ENCODE measurements at places on chromosomes 4 and X.

- no peak for DNase-seq
These were observed 203.0 kb upstream of the GPR101 start for GRCh38 chrX:137236837-137237236.

- no peak for DNase-seq
These were observed 67.7 kb upstream of the LRPAP1 start for GRCh38 chr4:3599951-3600350.

- no peak for DNase-seq
These were observed 117.9 kb downstream of the TBC1D19 start for GRCh38 chr4:26701786-26702227.

- DNase-seq: no peak
These were observed 24.8 kb downstream of the EVC2 start for GRCh38 chr4:5683566-5683965.

DNA sequence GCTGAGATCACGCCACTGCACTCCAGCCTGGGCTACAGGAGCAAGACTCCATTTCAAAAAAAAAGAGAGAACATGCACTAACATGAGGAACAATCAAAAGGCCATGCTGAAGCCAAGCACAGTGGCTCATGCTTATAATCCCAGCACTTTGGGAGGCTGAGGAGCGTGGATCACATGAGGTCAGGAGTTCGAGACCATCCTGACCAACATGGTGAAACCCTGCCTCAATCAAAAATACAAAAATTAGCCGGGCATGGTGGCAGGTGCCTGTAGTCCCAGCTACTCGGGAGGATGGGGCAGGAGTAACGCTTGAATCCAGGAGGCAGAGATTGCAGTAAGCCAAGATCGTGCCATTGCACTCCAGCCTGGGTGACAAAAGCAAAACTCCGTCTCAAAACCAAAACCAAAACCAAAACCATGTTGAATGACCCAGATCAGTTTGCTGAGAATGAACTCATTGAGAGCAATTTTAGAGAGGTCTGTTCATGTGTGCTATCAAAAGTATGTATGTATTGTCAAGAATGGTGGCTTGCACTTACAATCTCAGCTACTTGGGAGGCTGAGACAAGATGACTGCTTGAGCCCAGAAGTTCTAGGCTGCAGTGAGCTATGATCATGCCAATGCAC lies 44.8 kb downstream of the PDS5A start:
- DNase-seq: no peak

DNA sequence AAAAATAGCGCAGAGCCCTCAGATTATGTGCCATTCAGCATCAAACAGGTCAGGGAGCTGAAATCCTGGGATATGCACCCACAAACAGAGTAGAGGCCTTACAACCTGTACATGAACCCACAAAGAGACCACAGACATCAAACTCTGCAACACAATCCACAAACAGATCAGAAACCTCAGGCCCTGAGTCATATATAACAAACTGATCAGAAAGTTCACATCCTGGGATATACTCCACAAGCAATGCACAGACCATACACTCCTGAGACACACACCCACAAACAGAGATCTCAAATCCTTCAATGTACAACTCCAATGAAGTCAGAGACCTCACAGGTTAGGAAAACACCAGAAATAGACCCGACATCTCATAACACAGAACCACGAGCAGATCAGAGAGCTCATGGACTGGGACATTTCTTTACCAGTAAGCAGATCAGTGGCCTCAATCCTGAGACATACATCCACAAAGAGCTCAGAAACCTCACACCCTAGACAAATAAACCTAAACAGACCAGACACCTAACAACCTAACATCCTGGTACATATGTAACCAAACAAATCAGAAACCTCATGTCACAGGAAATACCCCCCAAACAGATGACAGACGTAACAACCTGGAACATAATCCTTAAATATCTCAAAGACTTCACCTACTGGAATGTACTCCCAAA lies 24.2 kb downstream of the SUV39H1 start:
- DNase-seq: no peak

- no peak for DNase-seq
These were observed 11.4 kb downstream of the TMSB4X start for GRCh38 chrX:12986164-12986779.

DNA sequence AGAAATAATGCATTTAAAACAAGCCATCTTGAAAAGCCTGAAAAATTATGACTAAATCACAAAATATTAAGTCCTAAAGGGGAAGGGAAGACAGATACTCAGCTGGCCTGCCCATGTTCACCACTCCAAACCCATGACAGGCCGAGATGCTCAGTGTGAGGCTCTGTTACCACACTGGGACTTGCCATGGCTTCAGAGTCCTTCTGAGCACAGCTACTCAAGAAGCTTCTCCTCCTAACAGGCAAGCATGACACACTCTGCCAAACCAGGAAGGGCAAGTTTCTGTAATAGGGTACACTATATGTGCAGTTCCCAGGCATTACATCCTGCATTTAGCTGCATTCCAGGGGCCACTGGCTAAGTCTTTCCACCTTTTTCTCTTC lies 34.0 kb upstream of the CYBB start:
- DNase-seq: no peak

- DNase-seq: no peak
These were observed 220.7 kb upstream of the EMCN start for GRCh38 chr4:100738196-100739165.

GRCh38 chrX:137573324-137574101 lies 7.6 kb downstream of the ZIC3 start:
- peak; percentile 68 for DNase-seq

DNA sequence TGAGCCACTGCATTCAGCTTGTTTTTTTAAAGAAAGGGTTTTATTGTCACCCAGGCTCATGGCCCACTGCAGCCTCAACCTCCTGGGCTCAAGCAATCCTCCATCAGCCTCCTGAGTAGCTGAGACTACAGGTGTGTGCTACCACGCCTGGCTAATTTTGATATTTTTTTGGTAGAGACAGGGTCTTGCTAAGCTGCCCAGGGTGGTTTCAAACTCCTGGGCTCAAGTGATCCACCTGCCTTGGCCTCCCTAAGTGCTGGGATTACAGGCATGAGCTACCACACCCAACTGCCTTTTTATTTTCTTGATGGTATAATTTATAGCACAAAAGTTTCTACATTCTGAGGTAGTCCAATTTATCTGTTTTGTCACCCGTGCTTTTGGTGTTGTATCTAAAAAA lies 38.9 kb downstream of the SAT1 start:
- DNase-seq: no peak

GRCh38 chr4:139297001-139297410 lies 4.3 kb upstream of the NAA15 start:
- no peak for DNase-seq

DNA sequence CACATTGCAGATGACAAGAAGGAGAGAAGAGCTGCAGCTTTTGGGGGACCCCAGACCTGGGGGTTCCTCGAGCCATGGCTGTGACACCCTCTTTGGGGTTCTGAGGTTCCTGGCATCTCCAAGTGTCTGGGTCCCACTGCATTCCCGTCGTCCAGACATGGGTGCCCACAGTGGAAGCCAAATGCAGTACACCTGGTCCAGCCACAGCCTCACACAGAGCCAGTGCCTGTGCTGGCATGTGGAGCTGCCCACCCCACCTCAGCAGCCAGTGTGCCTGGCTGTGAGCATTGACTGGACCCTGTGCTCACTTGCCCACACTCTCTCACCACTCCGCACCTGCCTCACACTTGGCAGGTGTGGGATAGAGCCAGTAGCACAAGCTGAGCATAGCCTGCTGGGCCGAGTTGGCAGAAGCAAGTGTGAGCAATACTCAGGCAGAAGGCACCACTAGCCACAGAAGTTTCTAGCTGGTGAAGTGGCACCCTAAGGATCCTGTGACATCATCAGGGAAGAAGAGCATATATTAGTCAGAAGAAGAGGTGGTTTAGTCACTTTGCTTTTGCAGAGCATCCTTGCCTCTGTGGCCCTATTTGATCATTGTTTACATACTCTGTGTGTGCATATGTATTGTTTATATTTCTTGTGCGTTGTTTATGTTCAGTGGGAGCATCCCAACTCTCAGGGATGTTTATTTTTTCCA lies 65.0 kb upstream of the MAGEB2 start:
- DNase-seq: no peak

DNA sequence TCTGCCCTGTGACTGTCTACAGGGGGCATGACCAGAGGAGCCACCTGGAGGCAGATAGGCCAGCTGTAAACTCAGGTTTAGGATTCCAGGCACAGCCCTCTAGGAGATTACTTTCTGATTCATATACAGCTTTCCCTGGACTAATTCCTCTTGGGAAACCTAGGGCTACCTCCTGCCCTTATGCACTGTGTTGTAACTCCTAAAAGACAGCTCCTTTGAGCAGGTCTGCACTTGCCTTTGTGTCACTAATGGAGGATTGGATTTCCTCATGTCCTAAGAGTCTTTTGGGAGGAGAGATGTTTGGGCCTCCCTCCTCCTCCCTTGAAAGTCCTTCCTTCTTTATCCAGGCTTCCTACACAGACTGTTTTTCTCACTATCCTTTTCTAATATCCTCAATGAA lies 202.0 kb downstream of the PCDH19 start:
- no peak for DNase-seq

DNA sequence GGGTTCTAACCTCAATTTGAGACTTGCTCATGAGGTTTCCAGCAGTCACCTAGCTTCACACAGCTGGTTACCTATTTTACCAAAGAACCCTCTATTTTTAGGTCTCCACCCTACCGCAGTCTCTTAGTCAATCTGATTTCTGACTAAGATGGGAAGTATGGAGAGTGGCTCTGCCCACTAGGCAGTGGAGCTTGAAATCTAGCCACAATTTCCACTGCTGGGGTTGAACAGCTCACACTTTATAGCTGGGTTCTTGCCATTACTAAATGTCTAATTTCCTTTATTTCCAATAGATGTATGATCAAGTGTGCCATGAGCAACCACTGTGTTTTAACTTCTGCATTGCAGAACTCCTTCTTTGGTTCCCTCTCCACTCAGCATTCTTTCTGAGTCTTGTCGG lies 43.1 kb downstream of the GASK1B start:
- DNase-seq: no peak

DNA sequence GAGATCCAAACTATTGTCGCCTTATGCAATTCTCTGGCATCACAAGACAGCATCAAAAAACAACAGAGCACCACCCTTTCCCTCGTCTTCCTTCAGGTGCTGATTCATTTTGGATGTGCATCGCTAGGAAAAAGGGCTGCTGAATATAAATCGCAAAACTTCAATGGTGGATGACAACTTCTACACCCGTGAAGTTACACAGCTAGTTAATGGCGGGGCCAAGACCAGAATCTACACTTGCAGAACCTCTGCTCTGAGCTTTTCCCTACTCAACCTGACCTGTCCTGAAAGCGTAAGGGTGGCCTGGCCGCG lies 674 bp downstream of the GNPDA2 start:
- no peak for DNase-seq

GRCh38 chr4:7705062-7705461 lies 234.6 kb downstream of the AFAP1 start:
- DNase-seq: no peak

GRCh38 chr4:16224264-16225166 lies 1.8 kb downstream of the TAPT1 start:
- DNase-seq: no peak

GRCh38 chr4:123580981-123581664 lies 184.5 kb downstream of the SPRY1 start:
- DNase-seq: no peak

DNA sequence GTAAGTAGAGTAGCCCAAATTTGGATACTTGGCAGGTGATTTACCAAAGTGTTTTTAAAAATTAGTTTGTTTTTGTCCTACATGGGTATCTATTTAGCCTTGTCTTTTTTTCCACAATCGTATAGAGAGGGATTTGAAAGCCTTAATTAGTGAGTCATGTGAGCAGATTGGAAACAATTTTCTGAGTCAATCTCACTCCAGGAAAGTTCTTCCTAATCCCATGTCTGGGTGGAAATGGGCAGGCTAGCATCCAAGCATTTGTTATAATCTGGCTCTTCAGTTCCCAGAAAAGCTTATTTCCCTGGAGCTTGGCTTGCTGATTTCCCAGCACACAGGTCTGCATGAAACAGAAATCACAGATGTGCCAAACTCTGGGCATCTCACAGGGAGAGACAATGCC lies 426.9 kb upstream of the BOD1L1 start:
- DNase-seq: no peak

- no peak for DNase-seq
These were observed 990.0 kb upstream of the PABPC4L start for GRCh38 chr4:135191596-135191995.

DNA sequence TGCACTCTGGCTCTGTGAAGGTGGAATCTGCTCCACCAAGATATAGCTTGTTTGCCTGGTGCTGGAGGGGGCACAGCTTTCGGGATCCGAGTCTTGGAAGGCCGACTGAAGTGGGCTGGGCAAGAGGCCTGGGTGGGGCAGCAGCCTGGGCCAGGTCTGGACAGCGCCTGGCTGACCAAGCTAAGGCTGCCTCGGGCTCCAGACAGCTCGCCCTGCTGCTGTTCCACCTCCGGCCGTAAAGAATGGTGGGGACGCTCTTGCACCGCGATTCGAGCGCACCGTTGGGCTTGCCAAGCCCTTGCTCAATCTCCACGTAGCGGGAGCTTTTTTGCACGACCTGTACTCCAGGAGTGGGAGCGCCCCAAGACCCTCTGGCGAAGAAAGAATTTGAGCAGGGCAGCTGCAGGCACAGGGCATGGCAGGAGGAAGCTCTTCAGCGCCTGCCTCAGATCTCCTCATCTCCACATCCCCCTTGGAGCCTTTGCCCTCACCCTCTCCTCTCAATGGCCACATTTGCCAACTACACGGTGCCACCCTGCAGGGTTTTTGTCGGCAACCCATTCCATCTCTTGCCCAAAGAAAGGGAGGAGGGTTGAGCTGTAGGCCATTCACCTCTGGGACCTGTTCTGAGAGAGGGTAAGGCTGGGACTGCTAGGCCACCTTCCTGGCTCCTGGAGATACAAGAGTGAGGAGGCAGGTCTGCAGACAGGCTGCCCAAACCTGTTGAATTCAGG lies 18.9 kb downstream of the CNGA2 start:
- DNase-seq: peak; percentile 82

- DNase-seq: no peak
These were observed 37.0 kb downstream of the GALNT7 start for GRCh38 chr4:173205656-173206055.

GRCh38 chr4:104989371-104989770 lies 157.3 kb upstream of the TET2 start:
- DNase-seq: peak; percentile 18

DNA sequence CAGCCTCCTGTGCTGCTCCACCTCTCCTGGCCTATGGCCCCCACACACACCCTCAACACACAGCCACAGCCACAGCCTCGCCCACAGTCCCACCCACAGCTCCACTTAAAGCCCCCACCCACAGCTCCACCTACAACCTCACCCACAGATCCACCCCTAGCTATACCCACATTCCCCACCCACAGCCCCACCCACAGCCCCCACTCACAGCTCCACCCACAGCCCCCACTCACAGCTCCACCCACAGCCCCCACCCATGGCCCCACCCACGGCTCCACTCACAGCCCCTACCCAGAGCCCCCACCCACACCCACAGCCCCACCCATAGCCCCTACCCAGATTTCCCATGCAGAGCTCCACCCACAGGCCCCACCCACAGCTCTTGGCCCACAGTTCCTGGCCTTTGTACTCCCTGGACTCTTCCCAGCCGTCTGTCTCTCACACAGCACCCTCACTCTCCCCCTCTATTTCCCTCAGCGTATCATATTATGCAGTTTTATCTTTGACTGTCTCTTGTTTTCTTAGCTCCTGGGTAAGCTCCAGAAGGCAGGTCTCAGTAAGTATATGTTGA lies 322.5 kb downstream of the EVC2 start:
- DNase-seq: peak; percentile 3

All from eye (tissue), 1 donor.